ENCODE measurements at places on chromosomes 7 and 10.

- no peak for DNase-seq
These were observed 27.0 kb upstream of the SUN1 start for GRCh38 chr7:805261-805660.

DNA sequence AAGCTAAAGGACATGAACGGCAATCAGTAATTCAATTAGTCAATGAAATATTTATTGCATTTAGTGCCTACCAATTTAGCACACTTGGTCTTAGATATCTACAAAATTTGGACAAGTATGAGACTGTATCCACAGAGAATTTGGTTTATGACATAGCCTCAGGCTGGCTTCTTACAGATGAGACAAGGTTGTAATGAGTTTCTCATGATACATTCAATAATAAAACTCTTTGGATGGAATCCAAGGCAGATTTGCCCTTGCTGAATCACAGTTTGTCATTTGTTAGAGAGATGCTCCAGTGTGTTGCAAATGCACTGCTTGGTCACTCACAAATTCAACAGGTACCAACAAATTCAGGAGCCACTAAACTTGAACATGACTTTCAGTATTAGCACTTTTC, 162.5 kb downstream of the GPR37 start:
- peak; percentile 3 for DNase-seq

DNA sequence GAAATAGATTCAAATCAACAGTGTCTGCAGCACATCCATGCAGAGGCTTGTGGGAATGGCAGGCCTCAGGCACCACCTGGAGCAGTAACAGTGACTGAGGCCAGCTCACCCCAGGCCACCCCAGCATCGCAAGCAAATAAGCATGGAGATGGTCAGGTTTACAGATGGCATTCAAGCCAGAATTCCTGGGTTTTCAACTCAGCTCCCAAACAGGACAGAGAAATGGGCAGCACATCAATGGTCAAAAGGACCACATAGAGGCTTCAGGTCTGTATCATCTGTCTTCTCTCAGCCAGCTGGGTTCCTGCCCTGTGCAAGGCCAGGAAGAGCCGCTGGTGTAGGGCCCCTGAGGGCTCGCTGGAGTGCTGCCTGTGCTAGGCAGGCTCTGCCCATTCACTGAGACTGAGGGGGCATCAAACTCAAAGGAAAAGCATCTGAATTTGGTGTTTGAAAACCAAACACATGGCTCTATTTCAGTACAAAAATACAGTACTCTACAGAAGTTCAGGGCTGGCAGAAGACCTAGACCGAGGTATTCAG, 112.5 kb downstream of the KMT2E start:
- no peak for DNase-seq

DNA sequence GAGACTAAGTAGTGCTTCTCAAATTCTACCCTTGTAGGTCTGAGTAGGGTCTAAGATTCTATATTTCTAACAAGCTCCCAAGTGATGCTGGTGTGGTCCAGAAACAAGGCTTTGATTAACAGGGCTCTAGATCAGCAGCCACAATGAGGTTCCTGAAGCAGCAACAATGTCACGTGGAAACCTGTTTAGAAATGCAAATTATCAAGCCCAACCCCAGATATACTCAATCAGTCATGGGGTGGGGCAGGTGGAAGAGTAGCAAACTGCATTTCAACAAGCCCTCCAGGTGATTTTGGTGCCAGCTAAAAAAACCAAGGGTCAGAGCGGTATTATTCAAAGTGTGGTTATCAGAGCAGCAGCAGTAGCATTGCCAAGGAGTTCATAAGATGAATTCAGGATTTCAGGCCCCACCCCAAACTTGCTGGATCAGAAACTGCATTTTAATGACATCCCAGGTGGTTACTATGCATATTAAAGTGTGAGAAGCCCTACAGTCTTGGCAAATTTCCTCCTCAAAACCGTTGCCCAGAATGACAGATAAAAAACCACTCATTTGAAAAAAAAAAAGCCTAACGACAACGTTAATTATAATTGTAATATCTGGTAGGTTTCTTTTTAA, 199.2 kb downstream of the AHR start:
- no peak for DNase-seq

GRCh38 chr10:35640951-35641675, 983 bp downstream of the FZD8 start:
- DNase-seq: peak; percentile 79

GRCh38 chr10:19683960-19684359, 132.3 kb upstream of the PLXDC2 start:
- DNase-seq: no peak

DNA sequence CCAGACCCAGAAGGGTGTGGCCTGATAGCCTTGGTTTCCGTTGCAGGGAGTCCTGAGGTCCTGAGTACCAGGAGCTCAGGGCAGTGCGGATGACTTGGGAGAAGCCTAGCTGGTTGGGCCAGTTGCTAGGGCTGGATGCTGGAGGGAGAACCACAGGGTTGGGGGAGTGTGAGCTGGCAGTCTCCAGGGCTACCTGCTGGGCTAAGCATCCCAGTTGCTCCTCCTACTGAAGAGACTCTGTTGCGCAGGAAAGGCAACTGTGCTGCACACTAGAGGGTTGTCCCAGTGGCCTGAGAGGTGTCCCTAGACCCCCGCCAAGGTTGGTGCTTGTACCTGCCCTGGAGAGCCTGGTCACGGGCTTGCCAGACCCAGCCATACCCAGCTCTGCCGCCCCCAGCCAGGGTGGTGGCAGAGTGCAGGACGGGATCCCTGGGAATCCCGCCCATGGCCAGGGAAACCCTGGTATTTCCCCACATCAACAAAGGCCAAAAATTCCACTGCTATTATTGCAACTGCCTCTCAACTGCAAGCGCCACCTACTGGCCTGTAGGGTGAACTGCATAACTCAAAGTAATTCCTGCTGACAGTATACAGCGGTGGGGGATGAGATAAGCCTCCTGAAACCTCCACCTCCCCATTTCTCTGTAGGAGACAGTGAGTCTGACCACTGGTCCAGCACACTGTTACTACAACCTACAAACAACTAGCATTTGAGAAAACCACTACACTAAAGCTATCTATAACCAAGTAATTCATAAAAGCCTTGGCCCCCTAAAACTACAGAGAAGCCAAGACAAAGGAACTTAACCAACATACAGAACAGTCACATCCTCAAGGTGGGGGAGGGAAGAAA, 67.6 kb upstream of the DDC start:
- DNase-seq: peak; percentile 65

- peak; percentile 93 for DNase-seq
These were observed at the start of gene TRRAP for GRCh38 chr7:98878365-98879197. TRRAP (plus strand) TSS chr7:98878532; CDS start chr7:98881151, 2,619 bp downstream.

DNA sequence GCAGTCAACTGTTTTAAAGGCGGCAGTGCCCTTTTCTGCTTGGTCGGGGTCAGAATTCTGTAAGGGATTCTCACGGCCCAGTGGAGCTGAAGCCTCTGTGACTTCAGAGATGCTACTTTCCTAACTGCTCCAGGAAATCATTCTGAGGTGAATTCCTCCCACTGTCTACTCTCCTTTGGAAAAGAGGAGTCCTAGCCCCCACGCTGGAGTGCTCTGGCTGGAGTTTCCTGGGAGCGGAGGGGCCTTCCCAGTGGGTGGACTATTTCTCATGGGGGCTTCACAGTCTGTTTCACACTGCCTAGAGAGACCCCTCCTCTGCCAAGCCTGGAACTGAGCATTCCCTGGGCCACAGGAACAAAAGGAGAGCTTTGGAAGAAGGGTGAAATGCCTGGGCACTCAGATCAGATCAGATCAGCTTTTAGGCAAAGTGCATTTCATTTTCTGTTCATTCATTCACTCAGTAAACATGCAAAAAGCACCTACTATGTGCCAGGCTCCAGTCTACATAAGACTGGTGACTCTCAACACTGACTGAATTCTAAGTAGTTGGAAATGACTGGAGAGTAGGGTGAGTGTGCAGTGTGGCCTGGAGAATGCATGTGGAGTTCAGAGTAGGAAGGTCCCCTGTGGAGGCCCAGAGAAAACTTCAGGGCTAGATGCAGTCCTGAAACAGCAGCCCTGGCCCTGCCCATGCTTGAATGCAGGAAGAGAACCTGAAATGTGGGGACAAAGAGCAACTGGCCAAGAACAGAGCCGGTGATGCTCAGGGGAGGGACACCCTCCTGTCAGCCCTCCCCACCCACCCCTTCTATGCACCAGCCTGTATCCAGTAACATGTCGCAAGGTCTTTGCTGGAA, 12.2 kb downstream of the ZNF488 start:
- DNase-seq: no peak

DNA sequence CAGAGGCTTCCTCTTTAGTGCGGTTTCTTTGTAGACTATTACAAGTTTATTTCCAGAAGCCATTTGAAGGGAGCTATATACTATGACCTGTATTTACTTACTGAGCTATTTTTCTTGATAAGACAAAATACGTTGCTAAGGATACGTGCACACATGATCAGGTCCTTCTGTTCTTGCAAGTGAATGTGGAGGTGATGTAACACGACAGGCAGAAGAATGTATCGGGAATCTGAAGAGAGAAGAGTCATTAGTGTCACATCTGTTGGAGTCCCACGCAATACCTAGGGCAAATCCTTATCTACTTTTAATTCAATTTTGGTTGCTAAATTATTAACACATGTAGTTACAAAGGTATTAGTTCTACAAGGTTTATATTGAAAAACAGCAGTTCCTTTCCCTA, 284.6 kb upstream of the IMMP2L start:
- no peak for DNase-seq

DNA sequence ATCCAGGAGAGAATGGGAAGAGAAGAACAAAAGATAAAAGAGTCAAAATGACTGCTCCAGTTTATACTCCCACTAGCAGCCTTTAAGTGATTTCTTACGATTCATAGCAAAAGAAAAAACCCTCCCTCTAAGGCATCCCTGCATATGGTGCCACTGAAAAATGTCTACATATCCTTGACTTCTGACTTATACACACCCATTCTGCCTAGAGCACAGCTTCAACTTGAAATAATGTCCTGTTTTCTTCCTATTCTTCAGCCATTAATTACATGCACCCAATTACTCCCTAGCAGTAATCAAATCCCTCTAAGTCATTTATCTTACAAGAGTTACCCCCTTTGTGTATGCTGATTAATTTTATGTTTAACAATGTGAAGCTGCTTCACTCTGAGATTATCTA, 393.5 kb downstream of the HTR7 start:
- no peak for DNase-seq

GRCh38 chr10:11144626-11145494, 127.2 kb downstream of the CELF2 start:
- DNase-seq: no peak

GRCh38 chr7:139043823-139044812, 8.3 kb upstream of the ZC3HAV1L start:
- no peak for DNase-seq

DNA sequence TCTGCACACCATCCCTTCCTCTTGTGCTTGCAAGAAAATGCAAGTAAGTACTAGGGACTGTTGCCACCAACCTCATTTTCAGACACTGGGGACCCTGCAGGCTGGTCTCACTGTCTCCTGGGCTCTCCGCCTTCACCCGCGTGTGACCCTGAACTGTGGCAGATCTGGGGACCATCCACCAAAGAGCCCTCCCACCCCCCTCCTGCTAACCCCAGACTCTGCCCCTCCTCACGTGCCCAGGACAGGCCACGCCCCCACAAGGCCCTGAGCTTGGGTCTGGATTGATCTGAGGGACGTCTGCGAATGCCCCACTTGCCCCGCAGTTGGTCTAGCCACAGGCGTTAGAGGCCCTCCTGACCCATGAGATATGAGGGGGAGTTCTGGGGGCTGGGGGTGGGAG, 8.1 kb downstream of the CNPY1 start:
- no peak for DNase-seq

DNA sequence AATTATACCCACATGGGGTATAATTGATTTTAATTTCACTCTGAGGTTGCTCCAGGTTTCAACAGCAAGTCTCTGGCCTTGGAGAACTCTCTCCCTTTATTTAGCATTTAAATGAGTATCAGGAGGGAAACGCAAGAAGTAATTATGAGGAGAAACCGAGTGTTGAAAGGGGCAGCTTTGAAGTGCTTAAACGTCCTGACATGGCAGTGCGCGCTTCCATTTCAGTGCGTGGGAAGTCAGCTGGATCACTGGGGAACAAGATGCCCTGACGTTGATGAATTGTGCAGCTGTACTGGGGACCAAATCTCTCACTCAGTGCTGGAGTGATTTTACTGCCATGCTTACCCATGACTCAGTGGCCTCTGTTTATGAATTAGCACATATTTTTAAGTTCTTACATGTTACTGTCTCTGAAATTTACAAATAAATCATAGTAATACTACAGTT, 106.0 kb upstream of the PRR15 start:
- DNase-seq: no peak

DNA sequence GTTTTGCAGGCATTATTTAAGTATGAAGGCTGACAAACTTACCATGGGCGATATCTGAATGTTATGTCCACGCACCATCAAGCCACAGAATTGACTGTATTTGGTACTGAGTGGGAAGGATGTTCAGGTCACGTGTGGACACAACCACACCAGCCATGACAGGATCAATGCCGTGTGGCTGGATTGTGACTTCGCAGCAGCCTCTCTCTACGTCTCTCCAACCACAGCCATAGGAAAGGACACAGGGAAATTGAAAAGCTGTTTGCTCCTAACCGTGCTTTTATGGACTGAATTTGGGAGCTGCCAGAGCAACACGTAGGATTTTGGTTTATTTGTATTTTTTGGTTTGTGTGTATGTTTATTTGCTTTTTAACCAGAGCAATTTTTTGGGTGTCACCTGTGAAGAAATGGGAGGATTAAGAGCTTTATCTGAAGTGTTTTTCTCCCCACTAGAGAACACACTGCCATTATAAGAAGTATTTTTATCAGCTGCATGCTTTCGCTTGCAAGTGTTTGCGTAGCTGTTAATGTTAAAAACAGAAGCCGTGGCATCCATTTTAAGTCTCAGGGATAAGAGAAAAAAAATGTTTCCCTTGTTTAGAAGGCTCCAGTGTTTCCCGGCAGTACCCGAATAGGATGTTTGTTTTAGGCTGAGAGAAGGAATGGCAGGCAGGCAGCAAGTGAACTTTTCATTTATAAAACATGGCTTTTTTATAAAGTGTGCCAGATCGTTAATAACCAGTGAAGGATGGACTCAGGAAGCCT, 401.1 kb upstream of the NFE2L3 start:
- DNase-seq: no peak

- DNase-seq: no peak
These were observed 115.2 kb downstream of the RNLS start for GRCh38 chr10:88467835-88468485.

GRCh38 chr7:4115442-4115841, 566.7 kb upstream of the FOXK1 start:
- no peak for DNase-seq

GRCh38 chr10:72952642-72953158, 1.9 kb downstream of the PLA2G12B start:
- no peak for DNase-seq

All from AG08396 (cell line).